ENCODE measurements at places on chromosomes 5 and 9.

GRCh38 chr5:119019949-119020348, 31.6 kb upstream of the DTWD2 start:
- no peak for DNase-seq

GRCh38 chr5:159620853-159621540, 290.7 kb upstream of the IL12B start:
- no peak for DNase-seq

DNA sequence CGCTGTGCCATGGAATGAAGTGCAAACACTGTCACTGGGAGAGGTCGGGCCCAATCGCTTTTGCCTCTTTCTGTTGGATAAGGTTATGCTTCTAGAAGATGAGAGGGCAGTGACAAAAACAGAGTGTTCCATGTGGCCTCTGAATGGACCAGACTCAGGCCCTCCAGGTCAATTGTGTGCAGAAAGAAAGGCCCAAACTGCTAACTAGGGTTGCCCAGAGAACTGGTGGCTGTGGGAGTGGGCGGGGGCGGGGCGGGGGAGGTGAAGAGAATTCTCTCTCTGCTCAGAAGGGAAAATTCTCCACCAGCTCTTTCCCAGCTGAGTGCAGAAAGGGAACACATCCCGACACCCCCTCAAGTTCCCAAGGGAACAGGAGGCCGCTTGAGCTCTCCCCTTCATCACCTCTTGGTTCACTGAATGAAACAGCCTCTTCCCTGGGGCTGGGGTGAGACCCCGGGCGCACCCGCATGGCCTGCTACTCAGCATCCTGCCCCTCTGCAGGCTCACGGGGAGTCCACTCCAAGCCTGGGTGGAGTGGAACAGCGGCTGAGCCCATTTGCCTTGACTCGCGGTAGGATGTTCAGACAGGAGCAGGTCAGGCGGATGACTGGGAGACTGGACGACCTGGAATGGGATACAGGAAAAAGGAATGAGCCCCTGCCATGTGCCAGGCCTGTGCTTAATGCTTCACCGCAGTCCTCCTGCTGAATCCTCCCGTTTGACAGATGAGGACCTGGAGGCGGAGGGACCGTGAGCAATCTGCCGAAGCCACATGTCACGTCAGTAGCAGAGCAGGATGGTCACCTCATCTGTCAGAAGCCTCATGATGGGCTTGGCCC, 93.8 kb upstream of the FANCC start:
- DNase-seq = no peak

GRCh38 chr5:40033411-40033810, 608.6 kb upstream of the DAB2 start:
- DNase-seq = no peak

- DNase-seq = peak; percentile 75
Measured at GRCh38 chr9:34559624-34560455, 29.7 kb downstream of the CNTFR start.

GRCh38 chr5:156328766-156329165, 1.8 kb downstream of the SGCD start:
- no peak for DNase-seq

GRCh38 chr5:31692561-31693221, 53.8 kb downstream of the PDZD2 start:
- no peak for DNase-seq

DNA sequence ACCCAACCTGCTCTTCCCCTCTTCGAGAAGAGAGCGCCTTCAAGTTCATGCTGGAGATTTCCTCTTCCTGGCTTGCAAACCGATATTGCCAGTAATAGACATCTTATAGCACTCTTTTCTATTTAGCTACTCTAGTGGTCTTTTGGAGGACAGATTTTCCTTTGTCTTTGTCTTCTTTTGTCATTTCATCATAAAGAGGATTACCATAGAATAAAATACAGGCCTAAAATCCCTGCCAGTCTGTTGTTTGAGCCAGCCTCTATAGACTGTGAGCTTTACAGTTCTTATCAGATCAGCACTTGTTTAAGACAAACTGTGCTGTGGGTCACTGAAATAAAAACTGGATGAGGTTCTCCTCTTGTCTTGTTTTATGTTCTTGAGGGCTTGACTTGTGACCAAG, 802.8 kb downstream of the NR2F1-AS1 start:
- no peak for DNase-seq

DNA sequence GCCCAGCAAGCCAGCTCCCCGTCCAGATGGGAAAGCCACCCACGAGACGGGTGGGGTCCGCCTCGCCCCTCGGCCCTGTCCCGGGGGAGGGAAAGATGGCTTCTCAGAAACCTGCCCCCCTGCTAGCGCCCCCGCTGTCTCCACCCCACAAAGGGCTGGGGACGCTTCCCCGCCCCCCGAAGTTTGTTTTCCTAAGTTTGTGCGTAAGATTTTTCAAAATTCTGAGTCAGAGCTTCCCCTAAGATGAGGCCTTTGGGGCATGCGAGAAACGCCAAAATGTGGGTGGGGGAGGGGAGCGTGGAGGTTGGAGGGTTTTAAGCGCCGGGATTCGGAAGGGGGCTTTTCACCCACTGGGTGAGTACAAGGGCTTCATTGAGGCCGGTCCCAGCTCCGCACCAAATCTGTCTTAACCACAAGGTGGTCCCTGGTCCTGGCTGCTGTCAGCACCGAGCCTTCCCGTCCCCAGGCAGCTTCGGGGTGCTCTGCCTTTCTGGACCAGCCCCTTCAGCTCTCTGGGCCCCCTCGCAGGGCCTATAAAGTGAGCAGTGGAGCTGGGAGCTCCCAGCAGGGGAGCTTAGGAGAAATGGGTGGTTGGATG, 32.3 kb downstream of the PRRX2 start:
- peak; percentile 88 for DNase-seq
